ENCODE measurements at places on chromosomes 4 and X.

- DNase-seq = no peak
These were observed 3.1 kb upstream of the TCEAL5 start for GRCh38 chrX:103279624-103280023.

- DNase-seq = no peak
These were observed 1.3 kb upstream of the TET2 start for GRCh38 chr4:105145156-105145902.

- DNase-seq = no peak
These were observed 29.8 kb upstream of the ARHGAP24 start for GRCh38 chr4:85445050-85445639.

DNA sequence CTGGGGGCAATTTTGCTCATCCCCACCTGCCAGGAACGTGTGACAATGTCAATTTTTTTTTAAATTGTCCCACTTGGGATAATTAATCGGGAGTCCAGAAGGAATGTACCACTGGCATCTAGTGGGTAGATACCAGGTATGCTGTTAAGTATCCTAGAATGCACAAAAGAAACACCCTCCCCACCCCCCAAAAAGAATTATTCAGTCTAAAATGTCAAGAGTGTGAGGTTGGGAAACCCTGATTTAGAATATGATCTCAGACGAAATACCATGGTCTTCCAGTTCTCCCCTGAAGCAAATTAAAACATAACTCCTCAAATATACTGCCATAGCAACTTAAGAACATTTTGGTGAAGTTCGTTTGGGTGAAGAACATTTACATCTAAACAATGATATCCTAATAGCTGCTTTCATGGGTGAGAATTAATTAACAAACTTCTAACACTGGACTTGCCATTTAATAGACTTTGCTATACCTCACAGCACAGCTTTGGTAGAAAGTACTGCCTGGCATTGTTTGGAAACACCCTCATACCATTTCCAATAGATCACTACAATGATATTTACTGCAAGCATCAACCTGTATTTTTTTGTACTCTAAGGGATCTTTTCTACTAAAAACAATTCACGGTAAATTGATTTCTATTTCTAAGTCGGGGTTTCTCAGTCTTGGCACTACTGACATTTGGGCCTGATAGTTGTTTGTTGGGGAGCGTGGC is 36.5 kb downstream of the SH3RF1 start:
- no peak for DNase-seq

All from BE2C (cell line).